ENCODE measurements at places on chromosomes 3 and 15. TPM values are rescaled to one million over a fixed set of nuclear protein-coding genes. Genes with fewer than 3 reads are reported as not detected.

The QARS1 gene
- 234 TPM for total RNA-seq

The IL5RA gene
- not detected for total RNA-seq

The MORC1 gene
- total RNA-seq = not detected

The CTSH gene
- 48.1 TPM for total RNA-seq

The SELENOT gene
- 130 TPM for total RNA-seq
